ENCODE measurements at places on chromosomes 11 and 22. TPM values are rescaled to one million over a fixed set of nuclear protein-coding genes. Genes with fewer than 3 reads are reported as not detected.

DNA sequence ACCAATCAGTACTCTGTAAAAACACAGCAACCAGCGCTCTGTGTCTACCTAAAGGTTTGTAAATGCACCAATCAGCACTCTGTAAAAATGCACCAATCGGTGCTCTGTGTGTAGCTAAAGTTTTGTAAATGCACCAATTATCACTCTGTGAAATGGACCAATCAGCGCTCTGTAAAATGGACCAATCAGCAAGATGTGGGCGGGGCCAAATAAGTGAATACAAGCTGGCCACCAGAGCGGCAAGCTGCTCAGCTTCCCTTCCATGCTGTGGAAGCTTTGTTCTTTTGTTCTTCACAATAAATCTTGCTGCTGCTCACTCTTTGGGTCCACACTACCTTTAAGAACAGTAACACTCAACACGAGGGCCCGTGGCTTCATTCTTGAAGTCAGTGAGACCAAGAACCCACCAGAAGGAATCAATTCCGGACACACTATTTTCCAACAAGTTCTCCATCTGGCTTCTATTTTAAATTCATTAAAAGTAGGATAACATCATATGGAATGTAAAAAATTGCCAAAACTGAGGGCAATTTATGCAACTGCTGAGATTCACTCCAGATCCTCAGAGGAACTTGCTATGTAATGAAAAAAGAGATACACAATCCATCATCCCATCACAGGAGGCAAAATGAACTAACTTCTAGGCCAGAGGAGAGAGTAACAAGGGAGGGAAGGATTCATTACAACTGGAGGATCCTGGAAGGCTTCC, 3.1 kb upstream of the PANX1 start:
- H3K27me3 ChIP-seq: no peaks in the 10 kb centered on the region
- no peak for DNase-seq
- no peak overlapping the region for H3K27ac ChIP-seq
- H3K4me1 ChIP-seq: peaks cover 10% of the 10 kb centered on the region
- H3K36me3 ChIP-seq: peaks cover 39% of the 10 kb centered on the region

GRCh38 chr11:75024764-75025211, 36.1 kb downstream of the NEU3 start:
- no peaks in the 10 kb centered on the region for H3K4me1 ChIP-seq
- peaks cover 5% of the 10 kb centered on the region for H3K36me3 ChIP-seq
- no peak overlapping the region for H3K27ac ChIP-seq
- H3K4me3 ChIP-seq: no peak overlapping the region

DNA sequence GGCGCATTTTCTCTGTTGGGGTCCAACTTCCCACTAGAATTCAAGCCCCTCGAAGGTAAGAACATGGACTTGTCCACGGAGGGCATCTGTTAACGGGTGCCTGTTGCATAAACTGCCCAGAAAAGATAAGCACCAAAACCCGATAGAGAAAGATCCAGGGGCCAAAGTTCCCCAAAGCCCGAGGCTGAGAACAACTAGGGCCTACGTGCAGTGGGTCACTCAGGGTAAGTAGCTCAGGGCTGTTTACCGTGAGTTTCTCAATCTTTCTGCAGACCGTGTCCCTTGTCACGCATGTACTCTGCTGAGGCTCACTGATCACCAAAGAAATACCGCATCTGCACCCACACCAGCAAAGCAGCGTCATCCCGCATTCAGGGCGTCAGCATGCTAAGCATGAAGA, 24.4 kb downstream of the PGA5 start:
- H3K27ac ChIP-seq: no peak overlapping the region
- no peak for DNase-seq

- no peaks in the 10 kb centered on the region for H3K27me3 ChIP-seq
- DNase-seq: no peak
- no peak overlapping the region for H3K4me3 ChIP-seq
- H3K27ac ChIP-seq: no peak overlapping the region
Observed at GRCh38 chr11:22539821-22540256, 85.8 kb downstream of the FANCF start.

DNA sequence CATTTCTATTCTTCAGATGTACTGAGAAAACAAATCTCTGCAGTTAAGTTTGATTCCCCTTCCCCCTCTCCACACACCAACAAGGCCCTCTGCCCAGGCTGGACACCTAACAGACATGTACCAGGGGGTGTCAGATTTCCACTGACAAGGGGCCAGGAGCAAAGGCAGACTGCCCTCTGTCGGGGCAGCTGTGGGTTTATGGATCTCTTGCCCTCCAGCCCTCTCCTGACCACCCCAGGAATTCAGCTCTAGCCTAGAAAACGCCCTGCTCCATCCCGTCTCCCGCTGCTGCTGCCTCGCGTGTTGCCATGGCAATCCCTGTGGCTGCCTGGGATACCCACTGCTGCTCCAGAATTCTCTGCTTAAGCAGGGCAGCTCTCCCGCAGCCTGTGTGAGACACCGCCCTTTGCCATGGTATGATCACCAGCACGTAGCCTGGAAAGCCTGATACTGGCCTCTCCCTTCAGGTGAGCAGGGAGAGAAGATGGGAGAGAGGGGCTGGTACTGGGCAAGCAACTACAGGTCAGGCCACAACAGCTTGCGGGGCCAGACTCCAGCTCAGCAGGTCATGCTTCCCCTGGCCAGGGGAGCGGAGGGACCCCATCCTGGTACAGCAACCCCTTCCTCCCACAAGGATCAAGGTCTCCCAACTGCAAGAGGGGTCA, 41.6 kb downstream of the BUD13 start:
- peaks cover 2% of the 10 kb centered on the region for H3K4me1 ChIP-seq
- no peaks in the 10 kb centered on the region for H3K27me3 ChIP-seq
- H3K4me3 ChIP-seq: no peak overlapping the region
- no peaks in the 10 kb centered on the region for H3K36me3 ChIP-seq
- no peak overlapping the region for H3K27ac ChIP-seq
- peak; percentile 82 for DNase-seq

DNA sequence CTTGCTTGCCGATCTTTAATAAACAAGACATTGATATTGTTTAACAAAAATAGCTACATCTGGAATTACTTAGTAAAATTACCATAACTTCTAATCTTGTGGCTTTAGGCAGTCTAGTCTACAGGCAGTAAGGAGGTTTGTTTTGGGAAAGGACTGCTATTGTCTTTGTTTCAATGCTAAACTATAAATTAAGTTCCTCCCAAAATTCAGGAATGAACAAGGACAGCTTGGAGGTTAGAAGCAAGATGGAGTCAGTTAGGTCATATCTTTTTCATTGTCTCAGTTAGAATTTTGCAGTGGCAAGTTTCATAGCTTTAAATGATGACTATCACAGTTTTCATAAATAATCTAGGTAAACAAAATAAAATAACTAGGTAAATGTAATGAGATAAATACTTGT, 36.1 kb upstream of the INCENP start:
- no peak overlapping the region for H3K4me3 ChIP-seq
- H3K27ac ChIP-seq: no peak overlapping the region
- no peak for DNase-seq
- H3K27me3 ChIP-seq: no peaks in the 10 kb centered on the region
- H3K36me3 ChIP-seq: peaks cover 17% of the 10 kb centered on the region

The GTPBP1 gene
- 108 TPM for total RNA-seq

The WNT7B gene
- total RNA-seq: 0.09 TPM
